ENCODE measurements at places on chromosomes 7 and 10.
A peak's percentile ranks its signal among the peaks of the same experiment; 100 is the strongest.

DNA sequence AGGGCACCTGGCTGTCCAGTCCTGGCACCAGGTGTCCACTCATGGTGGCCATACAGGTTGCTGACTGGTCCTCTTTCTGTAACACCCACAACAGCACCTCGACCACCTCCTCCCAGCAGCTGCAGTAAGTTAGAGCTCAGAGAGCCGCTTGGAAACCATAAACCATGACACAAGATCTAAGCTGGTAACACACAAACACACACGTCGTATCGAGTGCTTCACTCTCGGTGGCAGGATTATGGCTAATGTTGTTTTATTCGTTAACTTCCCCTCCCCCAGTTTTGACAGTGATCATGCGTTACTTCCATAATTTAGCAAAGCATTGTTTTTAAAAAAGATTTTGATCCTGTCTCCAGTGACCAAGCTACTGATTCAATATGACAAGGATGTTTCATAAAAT, 59.7 kb downstream of the CAMK2B start:
- DNase-seq, result no peak

- DNase-seq, result no peak
Measured at GRCh38 chr10:32112055-32112454, 55.8 kb upstream of the KIF5B start.

DNA sequence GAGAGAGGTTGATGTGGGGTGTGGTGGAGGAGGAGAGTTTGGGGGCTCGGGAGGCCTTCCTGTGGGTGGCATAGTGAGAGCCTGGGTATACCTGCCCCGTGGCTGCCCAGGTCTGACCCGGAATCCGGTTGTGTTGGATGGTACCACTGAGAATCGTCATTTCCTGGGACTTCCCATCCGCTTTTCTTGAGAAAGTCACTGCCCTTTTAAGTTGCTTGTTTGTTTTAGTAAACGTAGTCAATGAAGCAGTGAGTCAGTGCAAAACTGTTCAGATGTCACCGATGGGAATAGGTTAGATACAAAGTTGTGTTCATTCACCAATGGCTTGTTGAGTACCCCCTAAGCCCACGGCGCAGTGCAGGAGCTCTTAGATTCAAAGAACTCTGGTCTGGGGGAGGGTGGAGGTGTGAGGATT, 285.8 kb downstream of the CAMK1D start:
- DNase-seq, result no peak

DNA sequence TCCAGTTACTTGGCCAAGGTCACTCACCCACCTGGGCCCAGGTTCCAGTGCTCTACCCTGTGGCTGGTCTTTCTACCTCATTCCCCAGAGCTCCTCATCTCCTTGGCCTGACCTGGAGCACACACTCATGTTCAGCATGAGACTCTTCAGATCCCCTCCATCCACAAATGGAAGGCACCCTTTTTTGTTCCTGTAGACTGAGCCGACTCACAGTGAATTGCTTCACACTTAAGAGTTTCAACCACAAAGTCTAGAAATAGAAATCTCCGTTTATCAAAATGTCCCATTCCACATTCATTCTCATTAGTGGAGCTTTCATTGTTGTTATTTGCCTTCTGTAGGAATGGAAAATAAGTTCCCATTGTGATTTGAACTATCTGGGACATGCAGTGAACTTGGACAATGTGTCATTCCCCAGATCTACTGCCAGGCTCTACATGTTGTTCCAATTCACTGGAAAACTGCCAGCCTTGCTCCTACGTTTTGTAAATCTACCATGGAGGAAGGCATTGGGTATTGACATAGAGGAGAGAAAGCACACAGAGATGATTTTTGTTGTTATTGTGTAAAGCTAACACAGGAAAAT, 125.3 kb upstream of the CELF2 start:
- no peak for DNase-seq

DNA sequence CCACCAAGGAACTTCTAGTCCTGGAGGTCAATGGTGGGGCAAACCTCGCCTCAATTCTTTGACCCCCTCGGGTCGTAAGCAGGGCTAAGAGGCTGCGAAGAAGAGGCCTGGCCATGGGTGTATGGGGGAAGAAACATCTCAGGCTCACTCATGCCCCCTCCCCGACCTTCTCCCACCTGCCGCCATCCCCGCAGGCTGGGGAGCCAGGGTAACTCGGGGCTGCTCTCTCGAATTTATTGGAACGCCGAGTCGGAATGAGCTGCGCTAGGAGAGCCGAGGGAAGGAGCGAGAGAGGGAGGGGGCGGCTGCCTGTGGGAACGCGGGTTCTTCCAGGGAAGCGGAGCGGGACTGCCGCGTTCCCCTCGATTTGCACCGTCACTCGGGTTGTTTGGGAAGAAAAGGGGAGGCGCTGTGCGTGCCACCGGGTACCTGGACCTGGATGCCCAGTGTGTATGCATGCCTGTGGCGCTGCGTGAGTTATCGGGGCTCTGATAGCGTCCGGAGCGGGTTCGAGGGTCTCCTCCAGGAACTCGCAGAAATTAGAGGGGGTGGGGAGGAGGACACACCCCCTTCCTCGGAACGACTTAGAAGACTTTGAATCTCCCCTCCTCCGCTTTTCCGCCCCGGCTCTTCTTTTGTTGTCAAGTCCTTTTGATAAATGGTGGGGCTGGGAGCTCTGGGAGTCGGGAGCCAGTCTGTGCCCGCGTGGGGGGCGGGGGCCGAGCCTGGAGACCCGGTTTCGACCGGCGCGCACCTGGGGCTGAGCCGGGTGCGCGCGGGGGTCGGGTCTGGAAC, 1.8 kb upstream of the ZNF503 start:
- DNase-seq, result peak; percentile 74

DNA sequence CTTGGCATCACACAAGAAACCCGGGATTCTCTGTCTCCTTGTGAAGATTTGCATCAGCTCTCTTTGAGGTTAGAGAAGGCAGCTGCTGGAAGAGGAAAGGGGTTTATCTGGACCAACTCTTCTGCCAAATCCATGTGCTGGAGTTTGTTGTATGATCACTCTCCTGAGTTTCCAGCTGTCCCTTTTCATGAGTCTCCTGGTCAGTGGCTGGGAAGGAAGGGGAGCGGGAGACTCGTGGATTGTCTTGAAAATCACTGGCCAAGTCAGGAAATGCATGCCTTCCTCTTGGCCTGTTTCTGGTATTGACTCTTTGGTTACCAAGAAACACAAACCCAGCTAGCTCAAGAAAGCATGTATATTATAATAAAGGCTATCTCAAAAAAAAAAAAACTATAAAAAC, 38.8 kb downstream of the TACR2 start:
- no peak for DNase-seq

DNA sequence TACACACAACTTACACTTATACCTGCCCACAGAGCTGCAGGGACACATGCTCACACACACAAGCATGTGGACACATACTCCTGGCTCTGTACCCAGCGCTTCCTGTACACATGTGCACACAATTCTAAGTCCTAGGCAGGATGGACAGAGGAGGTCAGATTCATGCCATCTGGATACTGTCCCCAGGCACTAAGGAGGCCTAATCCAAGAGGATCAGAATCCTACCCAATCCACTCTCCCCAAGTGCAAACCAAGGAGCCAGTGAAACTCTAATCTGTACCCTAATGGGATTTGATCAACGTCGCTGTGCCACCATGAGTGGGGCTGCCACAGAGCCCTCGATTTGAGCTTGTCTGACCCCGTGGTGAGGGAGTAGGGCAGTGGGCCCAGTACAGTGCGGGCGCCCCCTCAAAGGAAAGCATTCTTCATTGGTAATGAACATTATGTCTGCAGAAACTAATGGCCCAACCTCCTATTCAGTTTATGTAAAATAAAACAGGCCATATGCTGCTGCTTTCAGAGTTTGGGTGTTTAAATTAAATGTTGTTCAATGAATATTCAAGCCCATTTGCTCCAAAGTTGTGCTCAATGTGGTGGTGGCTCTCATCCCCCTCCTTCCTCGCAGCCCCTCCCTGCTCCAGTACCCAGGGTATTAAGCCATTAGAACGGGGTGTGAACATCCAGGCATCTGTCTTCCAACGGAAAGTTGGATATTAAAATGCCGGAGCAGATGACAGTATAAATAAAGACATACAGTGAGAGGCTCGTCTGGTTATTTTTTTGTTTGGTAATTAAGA, 26.4 kb downstream of the RPS24 start:
- DNase-seq, result no peak

- DNase-seq, result no peak
Measured at GRCh38 chr7:83036721-83037380, 125.8 kb downstream of the PCLO start.

GRCh38 chr10:117427356-117427755, 52.1 kb upstream of the PDZD8 start:
- no peak for DNase-seq

GRCh38 chr10:16562891-16563290, 41.2 kb upstream of the C1QL3 start:
- no peak for DNase-seq

GRCh38 chr7:32588657-32589056, 93.4 kb downstream of the AVL9 start:
- no peak for DNase-seq

DNA sequence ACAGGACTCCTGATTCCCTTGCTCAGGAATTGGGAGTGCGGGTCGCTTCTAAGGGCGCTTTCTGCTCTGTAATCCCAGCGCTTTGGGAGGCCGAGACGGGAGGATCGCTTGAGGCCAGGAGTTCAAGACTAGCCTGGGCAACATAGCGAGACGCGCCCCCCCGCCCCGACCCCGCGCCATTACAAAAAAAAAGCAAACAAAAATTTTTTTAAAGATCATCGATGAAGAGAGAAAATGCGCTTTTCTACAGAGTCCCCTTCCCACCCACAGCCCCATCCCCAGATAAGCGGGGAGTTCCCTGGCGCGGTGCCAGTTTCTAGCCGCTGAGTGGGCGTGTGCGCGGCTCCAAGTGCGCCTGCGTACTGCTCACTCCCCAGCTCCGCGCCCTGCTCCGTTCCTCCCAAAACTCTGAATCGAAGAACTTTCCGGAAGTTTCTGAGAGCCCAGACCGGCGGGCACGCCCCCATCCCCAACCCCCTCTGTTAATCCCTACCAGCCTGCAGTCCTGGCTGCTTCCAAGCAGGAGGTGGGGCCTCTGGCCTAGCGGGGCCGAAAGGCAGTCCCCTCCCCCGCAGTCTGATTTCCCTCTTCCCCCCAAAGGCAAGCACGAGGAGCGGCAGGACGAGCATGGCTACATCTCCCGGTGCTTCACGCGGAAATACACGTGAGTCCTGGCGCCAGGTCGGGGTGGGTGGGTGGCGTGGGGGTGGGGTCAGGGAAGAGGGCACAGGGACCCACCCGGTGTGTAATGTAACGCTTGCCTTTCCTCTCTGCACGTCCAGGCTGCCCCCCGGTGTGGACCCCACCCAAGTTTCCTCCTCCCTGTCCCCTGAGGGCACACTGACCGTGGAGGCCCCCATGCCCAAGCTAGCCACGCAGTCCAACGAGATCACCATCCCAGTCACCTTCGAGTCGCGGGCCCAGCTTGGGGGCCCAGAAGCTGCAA, 1.0 kb downstream of the HSPB1 start:
- DNase-seq, result peak; percentile 93

DNA sequence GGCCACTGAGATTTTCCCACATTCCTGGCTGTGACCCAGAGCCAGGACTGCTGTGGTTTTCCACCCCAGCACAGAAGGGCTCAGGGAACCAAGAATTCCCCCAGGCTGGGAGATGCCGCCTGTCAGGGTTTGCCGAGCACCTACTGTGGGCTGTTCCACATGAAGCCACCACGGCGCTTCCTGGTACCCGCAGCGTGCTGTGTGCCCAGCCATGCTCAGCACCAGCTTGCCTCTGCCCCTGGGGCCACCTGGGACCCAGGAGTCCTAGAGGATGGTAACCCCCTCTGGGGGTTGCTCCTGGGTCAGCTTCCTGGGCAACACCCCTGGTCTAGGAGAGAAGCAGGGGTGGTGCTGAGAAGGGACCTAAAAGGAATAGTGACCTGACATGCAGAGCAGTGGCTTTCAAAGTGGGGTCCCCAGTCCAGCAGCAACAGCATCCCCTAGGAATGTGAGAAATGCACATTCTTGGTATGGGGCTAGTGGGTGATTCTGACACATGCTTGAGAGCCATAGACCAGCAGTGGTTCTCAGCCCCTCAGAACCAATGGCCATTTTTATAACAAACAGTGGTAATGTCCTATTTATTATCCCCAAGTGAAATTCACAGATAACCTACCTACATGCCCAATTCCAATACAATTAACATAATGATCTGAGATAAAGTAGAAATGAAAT, 53.4 kb downstream of the TSPAN15 start:
- no peak for DNase-seq

- DNase-seq, result no peak
Measured at GRCh38 chr7:77315182-77315591, 101.0 kb downstream of the GSAP start.

DNA sequence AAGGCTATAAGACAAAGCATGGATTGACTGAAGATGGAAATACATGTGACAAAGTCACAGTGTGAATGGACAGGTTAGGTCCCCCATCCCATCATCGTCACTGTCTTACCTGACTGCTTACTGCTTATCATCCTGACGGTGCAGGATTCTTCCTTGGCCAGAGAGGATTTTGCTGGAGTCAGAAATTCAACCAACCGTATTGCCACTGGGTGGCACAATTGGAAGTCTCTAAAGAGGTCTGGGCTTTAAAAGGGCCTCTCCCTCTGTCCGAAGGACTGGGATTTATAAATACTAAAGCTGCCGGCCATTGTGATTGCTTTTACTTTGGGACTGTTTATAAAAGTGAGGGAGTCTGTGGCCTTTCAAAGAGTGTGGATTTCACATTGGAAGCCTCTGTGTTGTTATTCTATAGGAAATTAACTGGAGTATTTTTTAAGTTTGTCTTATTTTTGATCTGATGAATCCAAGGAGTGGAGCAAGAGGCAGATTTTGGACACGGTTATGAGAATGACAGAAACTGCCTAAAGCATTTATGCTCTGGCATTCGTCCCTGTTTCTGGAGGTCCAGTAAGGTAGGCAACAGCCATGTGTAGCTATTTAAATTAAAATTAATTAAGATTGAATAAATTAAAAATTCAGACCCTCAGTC, 113.3 kb upstream of the CREB5 start:
- DNase-seq, result no peak

DNA sequence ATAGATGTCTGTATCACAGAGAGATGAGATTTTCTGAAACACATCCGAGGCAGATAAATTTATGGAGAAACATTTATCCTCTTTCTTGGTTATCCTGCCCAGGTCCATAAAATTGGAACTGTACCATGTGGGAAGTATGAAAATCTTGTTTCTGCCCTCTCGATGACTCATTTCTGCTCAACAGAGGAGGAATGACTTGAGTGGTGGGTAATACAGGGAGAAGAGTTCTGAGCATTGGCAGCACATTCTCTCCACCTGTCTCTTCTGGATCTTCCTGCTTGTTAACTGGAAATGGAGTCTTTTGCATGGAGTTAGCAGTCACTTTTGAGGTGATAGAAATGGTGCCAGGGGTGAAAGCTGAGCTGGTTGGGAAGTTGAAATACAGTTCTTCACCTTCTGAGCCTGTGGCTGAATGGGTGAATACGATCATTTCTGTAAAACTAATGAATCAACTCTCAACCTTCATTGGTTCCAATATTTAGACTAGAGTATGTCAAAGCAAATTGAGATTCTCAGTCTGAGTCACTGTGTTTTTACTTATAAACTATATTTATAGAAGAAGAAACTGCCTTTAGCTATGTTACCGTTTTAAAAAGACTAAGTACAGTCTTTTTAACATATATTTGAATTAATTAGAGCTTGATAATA, 945.5 kb downstream of the SORCS3 start:
- no peak for DNase-seq

- no peak for DNase-seq
Measured at GRCh38 chr10:31580646-31581045, 261.6 kb downstream of the ZEB1 start.
